ENCODE measurements at places on chromosomes 11 and 22. TPM values are rescaled to one million over a fixed set of nuclear protein-coding genes. Genes with fewer than 3 reads are reported as not detected.

FGF3 gene
- not detected for total RNA-seq

OR51E2 gene
- total RNA-seq, result 0.10 TPM

OR51B4 gene
- total RNA-seq, result not detected

FOLR1 gene
- total RNA-seq, result not detected

FAM227A gene
- not detected for total RNA-seq

DEFB131B gene
- total RNA-seq, result not detected

IGSF22 gene
- 0.10 TPM for total RNA-seq

CARD18 gene
- total RNA-seq, result not detected

OR8D1 gene
- total RNA-seq, result under 0.01 TPM

TMPRSS6 gene
- under 0.01 TPM for total RNA-seq

OR2AT4 gene
- total RNA-seq, result not detected

MUC5AC gene
- total RNA-seq, result under 0.01 TPM

GPR83 gene
- total RNA-seq, result 0.10 TPM

MMP12 gene
- not detected for total RNA-seq

KCNJ1 gene
- total RNA-seq, result 0.10 TPM

DDI1 gene
- total RNA-seq, result not detected

MS4A6A gene
- 237 TPM for total RNA-seq

LDLRAD3 gene
- 3.1 TPM for total RNA-seq

RIMBP3B gene
- total RNA-seq, result not detected

C22orf23 gene
- total RNA-seq, result not detected

DENND6B gene
- 1.0 TPM for total RNA-seq

RAB38 gene
- total RNA-seq, result 1.3 TPM

TOP3B gene
- 34.8 TPM for total RNA-seq

TAGLN gene
- 8.6 TPM for total RNA-seq

NCAM1 gene
- 9.6 TPM for total RNA-seq

ABTB2 gene
- 2.3 TPM for total RNA-seq

TMEM184B gene
- total RNA-seq, result 14.3 TPM

RIN1 gene
- 4.8 TPM for total RNA-seq

NFAM1 gene
- 14.2 TPM for total RNA-seq

OR5B21 gene
- not detected for total RNA-seq

TMEM191C gene
- 2.1 TPM for total RNA-seq

MYEOV gene
- total RNA-seq, result 2.3 TPM

APOBEC3H gene
- 1.9 TPM for total RNA-seq

CSF2RB gene
- 17.4 TPM for total RNA-seq

TMEM134 gene
- total RNA-seq, result 18.4 TPM

PLAAT5 gene
- 0.42 TPM for total RNA-seq

FAM76B gene
- total RNA-seq, result 107 TPM

CBLIF gene
- not detected for total RNA-seq

SPI1 gene
- 202 TPM for total RNA-seq

VPREB1 gene
- not detected for total RNA-seq

OLFML1 gene
- total RNA-seq, result not detected

CXCR5 gene
- total RNA-seq, result 11.1 TPM

API5 gene
- total RNA-seq, result 90.0 TPM

LPXN gene
- total RNA-seq, result 50.8 TPM

IRAG1 gene
- total RNA-seq, result 0.52 TPM

TMEM258 gene
- 32.5 TPM for total RNA-seq

GDPD4 gene
- total RNA-seq, result not detected

TMEM86A gene
- total RNA-seq, result 4.2 TPM

SNX32 gene
- not detected for total RNA-seq

FAM111A gene
- total RNA-seq, result 29.4 TPM

OR56A1 gene
- under 0.01 TPM for total RNA-seq

TRPM5 gene
- 0.10 TPM for total RNA-seq

TST gene
- total RNA-seq, result 6.7 TPM

All from mononuclear cell (primary cell).